Cardiac muscle cell (in vitro differentiated cells and primary cell): ENCODE measurements at places on chromosomes 6 and 20. TPM values are rescaled to one million over a fixed set of nuclear protein-coding genes. Genes with fewer than 3 reads are reported as not detected.

- no peaks in the 10 kb centered on the region for H3K27me3 ChIP-seq
- H3K27ac ChIP-seq: no peak overlapping the region
- DNase-seq: peak; percentile 38
- no peak overlapping the region for H3K4me3 ChIP-seq
Observed at GRCh38 chr6:3159805-3160781, 2.7 kb upstream of the TUBB2A start.

DNA sequence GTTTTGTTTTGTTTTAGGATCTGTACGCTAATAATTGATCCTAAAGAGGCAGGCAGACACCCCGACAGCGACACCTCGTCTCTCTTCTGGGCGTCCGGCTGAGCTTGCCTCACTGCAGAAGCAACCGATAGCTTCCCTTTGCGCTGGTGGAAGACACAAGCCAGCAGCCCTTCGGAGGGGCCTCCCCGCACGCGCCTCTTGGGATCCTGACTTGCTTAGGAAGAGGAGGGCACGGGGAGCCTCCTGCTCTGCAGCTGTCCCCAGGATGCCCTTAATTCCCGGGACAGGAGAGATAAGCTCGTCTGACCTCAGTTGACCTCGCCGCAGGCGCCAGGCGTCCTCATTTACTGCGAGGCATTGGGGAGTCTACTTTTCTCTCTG, 94.0 kb downstream of the CD83 start:
- H3K4me3 ChIP-seq: peak overlapping the region; percentile 30
- peak; percentile 61 for DNase-seq
- no peaks in the 10 kb centered on the region for H3K36me3 ChIP-seq
- H3K27ac ChIP-seq: peak overlapping the region; percentile 61
- H3K27me3 ChIP-seq: no peaks in the 10 kb centered on the region

- H3K27ac ChIP-seq: no peak overlapping the region
- no peaks in the 10 kb centered on the region for H3K27me3 ChIP-seq
- H3K36me3 ChIP-seq: no peaks in the 10 kb centered on the region
- H3K4me3 ChIP-seq: no peak overlapping the region
- no peaks in the 10 kb centered on the region for H3K4me1 ChIP-seq
Observed at GRCh38 chr20:59643615-59644061, 39.3 kb downstream of the PHACTR3 start.

- no peaks in the 10 kb centered on the region for H3K36me3 ChIP-seq
- no peaks in the 10 kb centered on the region for H3K4me1 ChIP-seq
- no peak overlapping the region for H3K4me3 ChIP-seq
- no peak for DNase-seq
Observed at GRCh38 chr6:14965424-14966075, 280.3 kb upstream of the JARID2 start.

ZFP57 gene
- 4.1 and 4.9 TPM in 2 replicates for total RNA-seq
